ENCODE measurements at places on chromosomes 3 and 15.

- no peak for DNase-seq
Observed at GRCh38 chr3:76997733-76998132, 42.2 kb upstream of the ROBO2 start.

GRCh38 chr3:11118181-11118682, 36.1 kb upstream of the HRH1 start:
- no peak for DNase-seq

DNA sequence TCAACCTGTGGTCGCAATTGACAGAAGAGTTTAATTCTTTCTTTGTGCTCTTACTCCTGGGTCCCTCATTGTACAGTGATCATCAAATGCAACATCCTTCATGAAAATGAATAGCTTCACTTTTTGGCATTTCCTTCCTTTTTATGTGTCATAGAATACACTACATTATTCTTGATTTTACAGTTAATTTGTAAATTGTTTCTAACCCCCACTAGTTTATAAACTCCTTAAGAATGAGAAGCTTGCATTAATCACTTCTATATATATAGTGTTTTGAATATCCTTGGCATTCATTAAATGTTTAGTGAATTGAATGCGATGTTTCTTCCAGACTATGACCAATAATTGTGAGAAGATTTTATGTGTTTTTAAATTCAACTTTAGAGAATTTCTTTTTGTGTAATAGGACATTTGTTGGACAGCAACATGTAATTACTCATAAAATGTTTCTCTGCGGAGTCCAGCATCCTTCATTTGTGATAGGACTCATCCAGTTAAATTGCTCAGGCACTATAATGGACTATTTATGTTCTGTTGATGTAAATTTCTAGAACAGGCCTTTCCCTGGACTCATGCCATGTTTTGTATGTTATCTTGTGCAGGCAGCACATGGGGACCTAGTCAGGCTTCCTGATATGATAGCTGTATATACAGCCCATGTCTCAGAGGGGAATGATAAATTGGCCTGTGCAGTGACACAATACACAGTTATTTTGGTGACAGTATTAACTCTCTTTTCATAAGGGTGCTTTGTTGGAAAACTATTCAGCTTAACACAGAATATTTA, 51.3 kb downstream of the MBNL1 start:
- no peak for DNase-seq

- DNase-seq, result no peak
Observed at GRCh38 chr15:48361685-48362084, 30.5 kb downstream of the DUT start.

DNA sequence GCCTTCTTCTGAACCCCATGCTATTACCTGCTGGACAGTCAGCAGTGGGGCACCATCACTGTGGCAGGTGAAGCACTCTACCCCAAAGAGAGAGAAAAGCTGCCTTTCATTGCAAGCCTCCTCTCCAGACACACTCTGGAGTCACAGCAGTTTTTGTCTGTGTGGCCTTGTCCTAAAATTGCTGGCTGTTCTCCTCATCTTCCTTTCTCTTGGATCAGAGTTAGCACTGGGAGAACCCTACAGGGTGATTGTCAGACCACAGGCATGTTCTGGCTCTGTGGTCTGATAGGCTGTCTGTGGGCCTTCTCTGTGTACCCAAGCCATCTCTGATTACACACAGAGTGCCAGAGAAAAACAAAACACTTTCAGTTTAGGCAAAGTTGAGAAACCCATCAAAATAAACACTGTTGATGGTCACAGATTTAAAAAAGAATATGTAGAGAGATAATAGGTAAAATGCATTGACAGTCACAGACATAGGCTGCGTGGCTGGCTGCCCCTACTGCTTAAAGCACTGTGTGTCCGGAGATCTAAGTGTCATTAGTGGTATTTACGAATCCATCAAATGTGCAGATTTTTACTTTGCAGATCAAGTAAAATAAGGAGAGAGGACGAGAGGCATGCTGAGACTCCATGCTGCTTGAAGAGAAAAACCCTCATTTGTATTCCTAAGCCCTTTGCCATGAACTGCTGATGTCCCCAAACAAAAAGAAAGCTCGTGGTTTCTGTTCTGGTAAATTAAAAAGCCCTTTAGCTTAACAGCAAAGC, 689.9 kb downstream of the TUSC7 start:
- DNase-seq, result no peak

- no peak for DNase-seq
Observed at GRCh38 chr3:195075199-195075940, 195.6 kb downstream of the XXYLT1 start.

GRCh38 chr3:63126530-63126929, 151.6 kb upstream of the SYNPR start:
- DNase-seq, result no peak

DNA sequence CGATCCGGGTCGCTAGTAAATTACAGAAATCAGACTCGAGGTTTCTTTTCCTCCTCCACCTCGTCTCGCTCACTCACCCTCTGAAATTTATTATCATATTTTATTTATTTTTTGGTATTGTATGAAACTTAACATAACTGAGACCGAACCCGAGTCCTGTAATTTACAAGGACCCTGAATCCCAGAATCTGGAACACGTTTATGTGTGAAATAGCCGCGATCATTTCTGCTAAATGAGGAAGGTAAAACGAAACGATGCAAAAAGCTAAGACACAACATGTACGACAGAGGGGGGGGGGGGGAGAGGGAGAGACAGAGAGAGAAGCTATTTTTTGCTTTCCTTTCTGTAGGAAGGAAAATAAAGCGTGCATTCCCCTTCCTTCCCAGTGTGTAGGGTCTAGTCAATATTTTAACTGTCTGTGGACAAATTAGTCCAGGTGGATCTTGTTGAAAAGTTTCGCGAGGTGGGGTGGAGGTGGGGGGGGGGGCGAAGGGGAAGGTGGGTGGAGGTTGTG, 1.6 kb downstream of the BBX start:
- peak; percentile 30 for DNase-seq

- peak; percentile 18 for DNase-seq
Observed at GRCh38 chr3:18809640-18810305, 338.5 kb upstream of the KCNH8 start.

DNA sequence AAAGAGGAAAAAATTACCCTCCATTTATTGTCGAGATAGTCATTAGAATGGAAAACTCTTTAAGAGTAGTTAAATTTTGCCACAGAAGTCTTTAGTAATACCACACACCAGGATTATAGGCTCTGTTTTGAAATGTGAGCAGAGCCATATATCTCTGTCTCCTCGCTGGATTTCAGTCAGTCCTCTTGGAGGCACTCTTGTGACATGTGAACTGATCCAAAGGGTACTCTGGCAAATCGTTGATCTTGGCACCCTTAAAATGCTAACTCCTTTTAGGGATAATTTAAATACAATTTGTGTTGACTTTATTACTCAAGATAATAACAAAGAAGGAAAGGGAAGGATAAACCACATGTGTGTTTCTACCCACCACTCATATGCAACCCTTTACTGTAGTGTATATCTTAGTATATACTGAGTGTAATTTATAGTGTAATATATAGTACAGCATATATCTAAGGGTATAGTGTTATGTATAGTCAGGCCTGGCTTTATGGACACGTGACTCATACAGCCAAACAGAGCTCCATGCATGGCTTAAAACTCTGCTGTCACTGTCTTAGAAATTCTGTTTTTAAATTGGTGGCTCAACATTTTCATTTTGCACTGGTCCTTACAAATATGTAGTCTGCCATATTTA, 12.3 kb upstream of the KPNA4 start:
- no peak for DNase-seq

GRCh38 chr3:15959434-15959811, 161.6 kb upstream of the ANKRD28 start:
- DNase-seq, result no peak

DNA sequence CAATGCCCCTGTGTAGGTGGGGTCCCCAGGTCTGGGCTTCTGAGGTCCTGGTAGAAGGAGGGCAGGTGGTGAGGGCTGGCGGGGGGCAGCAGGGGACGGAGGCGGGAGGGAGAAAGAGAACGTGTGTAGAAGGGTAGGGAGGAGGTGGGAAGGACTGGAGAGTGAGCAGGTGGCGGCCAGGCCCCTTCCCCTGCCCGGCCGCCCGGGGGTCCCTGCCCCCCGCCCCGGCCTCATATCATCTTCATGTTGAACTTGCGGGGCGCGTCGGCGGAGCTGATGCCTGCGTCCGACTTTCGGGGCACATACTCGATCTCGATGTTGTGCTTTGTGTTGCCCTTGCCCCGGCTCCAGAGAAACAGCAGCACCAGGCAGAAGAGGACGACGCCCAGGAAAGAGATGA, 18.9 kb downstream of the LINGO1 start:
- no peak for DNase-seq

DNA sequence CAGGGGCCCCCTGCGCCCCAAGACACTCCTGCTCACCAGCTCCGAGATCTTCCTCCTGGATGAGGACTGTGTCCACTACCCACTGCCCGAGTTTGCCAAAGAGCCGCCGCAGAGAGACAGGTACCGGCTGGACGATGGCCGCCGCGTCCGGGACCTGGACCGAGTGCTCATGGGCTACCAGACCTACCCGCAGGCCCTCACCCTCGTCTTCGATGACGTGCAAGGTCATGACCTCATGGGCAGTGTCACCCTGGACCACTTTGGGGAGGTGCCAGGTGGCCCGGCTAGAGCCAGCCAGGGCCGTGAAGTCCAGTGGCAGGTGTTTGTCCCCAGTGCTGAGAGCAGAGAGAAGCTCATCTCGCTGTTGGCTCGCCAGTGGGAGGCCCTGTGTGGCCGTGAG, 3.1 kb upstream of the STAB1 start:
- no peak for DNase-seq

GRCh38 chr3:127667119-127667681, 5.6 kb upstream of the ABTB1 start:
- no peak for DNase-seq

- DNase-seq, result no peak
Observed at GRCh38 chr15:29135702-29136646, 133.6 kb downstream of the NSMCE3 start.

- no peak for DNase-seq
Observed at GRCh38 chr15:49199666-49200065, 29.6 kb downstream of the GALK2 start.

DNA sequence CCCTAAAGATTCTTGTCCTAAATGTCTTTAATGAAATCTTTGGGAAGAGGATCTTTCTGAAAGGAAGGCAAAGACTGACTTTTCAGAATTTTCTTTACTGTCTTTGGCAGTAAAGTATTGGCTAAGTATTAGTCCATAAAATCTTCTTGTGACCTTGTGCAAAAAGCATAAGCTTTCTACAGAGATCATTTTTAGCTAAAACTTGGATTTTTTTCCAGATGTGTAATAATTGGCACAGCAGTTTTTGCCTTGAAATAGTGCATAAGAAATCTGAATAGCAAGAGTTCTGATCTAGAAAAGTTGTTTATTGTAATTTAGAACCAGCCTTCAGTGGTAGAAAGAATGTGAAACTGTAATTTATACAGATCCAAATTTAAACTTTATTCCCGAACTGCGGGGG, 122.8 kb upstream of the CGNL1 start:
- DNase-seq, result no peak

DNA sequence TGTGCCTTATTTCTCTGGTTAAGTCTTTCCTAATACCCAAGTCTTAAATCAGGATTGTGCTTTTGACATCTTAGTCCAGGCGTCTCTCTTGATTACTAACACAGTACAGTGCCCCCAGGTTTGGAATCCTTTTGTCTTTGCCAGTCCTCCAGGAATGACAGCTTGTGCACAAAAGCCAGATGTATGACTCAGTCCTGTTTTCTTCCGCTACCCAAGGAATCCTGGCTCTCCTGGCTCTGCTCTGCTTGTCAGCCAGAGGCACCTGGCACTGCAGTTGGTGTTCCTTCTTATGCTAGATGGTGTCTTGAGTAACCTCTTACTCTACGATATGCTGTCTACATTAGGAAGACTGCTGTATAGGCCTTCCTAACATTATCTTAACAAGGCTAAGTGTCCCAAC, 728.2 kb upstream of the NECTIN3 start:
- no peak for DNase-seq

DNA sequence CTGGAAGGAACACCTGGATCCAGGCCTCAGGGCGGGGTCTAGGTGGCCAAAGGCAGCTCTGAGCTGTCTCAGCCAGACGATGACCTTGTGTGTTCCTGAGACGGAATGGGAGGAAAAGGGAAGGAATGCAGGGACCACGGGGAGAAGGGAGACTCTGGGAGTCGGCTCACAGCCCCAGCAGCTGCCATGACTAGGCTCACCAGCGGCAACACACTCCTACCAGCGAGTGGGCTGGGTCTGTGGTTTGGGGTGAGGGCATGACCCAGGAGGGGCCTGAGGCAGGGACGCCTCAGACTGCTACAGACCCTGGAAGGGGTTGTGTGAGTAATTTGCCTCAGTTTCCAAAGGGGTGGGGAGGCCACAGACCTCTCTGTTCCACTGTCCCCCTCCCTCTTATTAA, 19.8 kb downstream of the IQSEC1 start:
- no peak for DNase-seq

DNA sequence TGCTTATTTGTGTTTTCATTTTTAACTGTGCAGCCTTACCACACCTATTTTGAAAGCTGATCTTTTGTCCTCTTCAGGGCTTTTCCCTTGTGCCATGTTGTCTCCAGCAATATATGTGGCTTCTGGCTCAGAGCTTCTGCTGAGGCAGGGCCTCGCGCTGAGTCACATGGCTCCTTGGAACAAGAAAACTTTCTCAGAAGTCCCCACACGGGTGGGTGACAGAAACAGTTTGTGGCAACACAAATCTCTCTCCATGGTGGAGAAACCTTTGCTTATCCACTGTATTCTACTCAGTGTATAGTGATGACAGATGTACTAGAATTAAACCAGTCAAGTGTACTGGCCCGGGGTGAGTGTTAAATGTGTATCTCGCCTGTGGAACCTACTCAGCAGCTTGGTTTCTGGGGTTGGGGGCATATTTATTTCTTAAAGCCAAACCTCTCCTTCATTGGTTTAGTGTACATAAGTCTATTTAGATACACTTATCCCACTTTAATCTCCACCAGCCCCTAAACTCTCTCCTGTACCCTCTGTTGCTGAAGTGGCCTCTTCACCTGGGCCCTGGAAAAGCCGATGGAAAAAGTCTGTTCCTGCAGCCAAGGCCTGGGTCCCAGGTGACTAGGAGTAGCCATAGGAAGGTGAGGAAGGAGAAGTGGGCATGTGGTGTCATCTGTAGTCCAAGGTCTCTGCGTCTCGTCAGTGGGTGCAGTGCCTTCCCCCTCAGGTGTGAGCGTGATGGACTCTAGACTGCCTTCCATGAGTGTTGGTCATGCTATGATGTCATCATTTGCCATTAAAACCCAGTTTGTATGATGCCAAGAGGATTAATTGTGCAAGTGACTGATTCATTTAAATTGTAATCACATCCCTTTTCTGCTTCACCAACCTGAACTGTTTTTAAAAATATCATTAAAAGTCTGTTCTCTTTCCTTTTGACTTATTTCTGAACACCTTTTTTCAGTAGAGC, 3.2 kb upstream of the FBXL22 start:
- DNase-seq, result peak; percentile 55

All from activated CD4-positive, alpha-beta T cell treated with anti-CD3 and anti-CD28 coated beads, Interleukin-10, Interleukin-2, amounts not matched to agents 100 ng/mL and 50 ng/mL, durations not matched to agents 16 hours and 8 hours (primary cell).